Neural progenitor cell (in vitro differentiated cells): ENCODE measurements at places on chromosomes 12 and 14. TPM values are rescaled to one million over a fixed set of nuclear protein-coding genes. Genes with fewer than 3 reads are reported as not detected.

GRCh38 chr12:68739891-68740290 lies 6.1 kb upstream of the SLC35E3 start:
- H3K4me3 ChIP-seq = no peak overlapping the region
- no peak overlapping the region for H3K27ac ChIP-seq
- DNase-seq = no peak
- no peaks in the 10 kb centered on the region for H3K27me3 ChIP-seq
- H3K4me1 ChIP-seq = no peaks in the 10 kb centered on the region

DNA sequence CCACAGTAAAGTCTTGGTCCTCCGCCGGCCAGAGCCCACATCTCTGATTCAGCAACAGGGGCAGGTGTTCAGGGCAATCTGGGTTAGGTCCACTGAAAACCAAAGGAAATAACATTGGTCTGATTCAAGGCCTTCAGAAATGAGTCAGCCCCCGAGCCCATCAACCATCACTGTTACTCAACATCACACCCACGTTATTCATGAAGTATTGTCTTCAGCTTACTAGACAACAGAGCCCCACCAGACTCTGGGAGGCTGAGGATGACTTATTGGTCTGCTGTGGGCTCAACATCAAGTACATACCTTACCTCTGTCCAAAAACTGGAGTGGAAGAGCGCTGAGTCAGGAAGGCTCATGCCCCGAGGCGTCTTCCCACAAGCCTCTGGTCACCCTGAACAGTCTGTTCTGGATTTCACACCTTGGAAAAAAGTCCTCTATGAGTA lies 97.5 kb downstream of the ZFP36L1 start:
- no peak overlapping the region for H3K27ac ChIP-seq
- H3K4me3 ChIP-seq = no peak overlapping the region
- H3K27me3 ChIP-seq = no peaks in the 10 kb centered on the region
- peaks cover 21% of the 10 kb centered on the region for H3K4me1 ChIP-seq
- no peaks in the 10 kb centered on the region for H3K36me3 ChIP-seq

- H3K27ac ChIP-seq = peak overlapping the region; percentile 94
- H3K36me3 ChIP-seq = peaks cover 7% of the 10 kb centered on the region
- peak; percentile 27 for DNase-seq
- H3K27me3 ChIP-seq = no peaks in the 10 kb centered on the region
- peaks cover 44% of the 10 kb centered on the region for H3K4me1 ChIP-seq
Measured at GRCh38 chr12:53677800-53678148, 1.9 kb upstream of the ATP5MC2 start.

DNA sequence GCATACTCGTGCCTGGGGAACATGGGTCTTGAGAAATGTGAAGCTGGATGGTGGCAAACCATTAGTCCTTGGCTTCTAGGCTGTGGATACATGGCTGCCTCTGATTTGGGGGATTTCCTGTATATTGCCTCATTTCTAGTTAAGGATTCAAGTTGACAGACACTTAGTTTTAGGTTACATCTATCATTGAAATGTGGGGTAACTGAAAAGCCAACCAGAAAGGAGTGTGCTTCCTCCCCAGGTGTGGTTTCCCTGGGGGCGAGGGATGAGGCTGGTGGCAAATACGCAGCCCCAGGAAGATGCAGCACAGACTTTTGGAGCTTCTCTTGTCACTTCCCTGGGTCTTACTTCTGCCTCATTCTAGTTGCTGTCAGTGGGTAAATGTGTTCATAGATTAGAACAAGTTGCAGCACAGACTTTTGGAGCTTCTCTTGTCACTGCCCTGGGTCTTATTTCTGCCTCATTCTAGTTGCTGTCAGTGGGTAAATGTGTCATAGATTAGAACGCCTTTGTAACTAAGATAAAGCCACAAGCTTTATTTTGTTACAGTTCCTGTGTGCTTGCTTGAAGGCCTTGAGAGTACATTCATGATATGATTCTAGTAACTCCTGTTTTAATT lies 85.1 kb downstream of the BORCS5 start:
- no peak overlapping the region for H3K27ac ChIP-seq
- no peak for DNase-seq
- H3K4me1 ChIP-seq = no peaks in the 10 kb centered on the region
- H3K4me3 ChIP-seq = no peak overlapping the region

The ORAI1 gene
- 8.0 and 10.6 TPM in 2 replicates for total RNA-seq

DNA sequence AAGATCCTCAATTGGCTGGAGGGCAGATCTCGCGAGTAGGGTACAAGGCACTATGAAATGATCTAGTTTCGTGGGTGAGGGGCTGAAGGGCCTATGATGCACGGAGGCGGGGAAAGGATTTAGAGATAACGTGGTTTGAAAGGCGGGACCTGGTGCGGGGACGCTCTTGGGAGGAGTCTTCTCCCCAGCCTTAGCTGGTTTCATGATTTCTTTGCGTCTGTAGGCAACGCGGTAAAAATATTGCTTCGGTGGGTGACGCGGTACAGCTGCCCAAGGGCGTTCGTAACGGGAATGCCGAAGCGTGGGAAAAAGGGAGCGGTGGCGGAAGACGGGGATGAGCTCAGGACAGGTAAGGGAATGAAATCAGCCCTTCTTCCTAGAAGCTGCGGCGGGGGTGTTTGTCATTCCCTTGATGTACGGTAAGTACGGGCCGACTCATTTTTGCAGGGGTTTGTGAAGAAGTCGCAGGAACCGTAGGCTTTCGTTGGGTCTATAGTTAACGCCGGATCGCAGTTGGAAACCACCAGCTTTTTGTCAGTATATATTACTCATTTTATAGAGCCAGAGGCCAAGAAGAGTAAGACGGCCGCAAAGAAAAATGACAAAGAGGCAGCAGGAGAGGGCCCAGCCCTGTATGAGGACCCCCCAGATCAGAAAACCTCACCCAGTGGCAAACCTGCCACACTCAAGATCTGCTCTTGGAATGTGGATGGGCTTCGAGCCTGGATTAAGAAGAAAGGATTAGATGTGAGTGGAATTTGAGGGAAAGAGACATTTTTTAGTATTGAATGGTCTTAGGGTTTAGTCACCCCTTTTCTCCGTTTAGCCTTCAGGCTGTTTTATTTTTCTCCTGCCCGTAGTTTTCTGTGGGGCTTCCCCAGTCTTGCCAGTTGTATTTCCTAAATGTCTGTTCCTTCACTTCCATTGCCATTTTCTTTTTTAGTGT lies 602 bp downstream of the APEX1 start:
- H3K27ac ChIP-seq = peak overlapping the region; percentile 99
- peaks cover 9% of the 10 kb centered on the region for H3K4me1 ChIP-seq
- peak; percentile 86 for DNase-seq
- peaks cover 7% of the 10 kb centered on the region for H3K36me3 ChIP-seq
- peak overlapping the region; percentile 84 for H3K4me3 ChIP-seq

DNA sequence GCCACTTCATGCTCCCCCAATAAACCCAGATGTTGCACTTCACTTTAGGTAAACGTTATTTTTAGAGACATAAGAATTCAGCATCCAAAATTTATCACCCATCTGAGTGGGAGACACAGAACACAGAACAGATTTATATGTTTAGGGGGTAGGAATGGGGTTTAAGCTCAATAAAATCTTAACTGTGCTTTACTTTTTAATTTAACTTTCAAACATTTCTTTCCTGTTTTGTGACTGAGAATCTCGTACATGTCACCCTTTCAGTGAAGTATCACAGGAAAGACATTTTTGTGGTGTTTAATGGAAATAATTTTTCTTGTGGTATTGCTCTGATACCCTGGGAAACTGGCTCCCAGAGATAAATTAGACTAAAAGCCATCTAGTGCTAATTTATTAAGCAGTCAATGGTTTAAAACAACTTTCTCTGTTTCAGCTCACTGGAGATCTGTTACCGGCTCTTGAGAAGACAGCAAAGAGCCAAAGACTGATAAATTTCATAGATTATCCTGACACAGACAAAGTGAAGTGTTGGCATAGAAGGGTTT lies 148.0 kb upstream of the BMP4 start:
- no peak for DNase-seq
- H3K4me3 ChIP-seq = no peak overlapping the region
- H3K27me3 ChIP-seq = no peaks in the 10 kb centered on the region
- no peaks in the 10 kb centered on the region for H3K36me3 ChIP-seq
- H3K4me1 ChIP-seq = no peaks in the 10 kb centered on the region

DNA sequence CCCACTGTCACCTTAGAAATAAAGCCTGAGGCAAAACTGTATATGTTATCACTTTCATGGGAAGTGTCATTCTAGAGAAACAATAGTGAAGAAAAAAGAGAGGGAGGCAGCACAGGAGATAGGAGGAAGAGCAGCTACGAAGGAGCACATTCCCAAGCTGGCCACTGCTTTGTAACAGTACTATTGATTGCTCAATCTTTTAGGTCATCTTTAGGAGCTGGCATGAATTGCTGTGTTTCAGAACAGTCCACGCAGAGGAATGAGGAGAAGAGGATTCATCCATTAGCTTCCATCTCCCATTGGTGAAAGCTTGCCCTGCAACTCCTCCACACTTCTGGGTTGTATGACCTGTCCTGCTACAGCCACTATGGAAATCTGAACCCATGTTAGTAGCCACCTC lies 372.5 kb upstream of the DDHD1 start:
- H3K36me3 ChIP-seq = no peaks in the 10 kb centered on the region
- H3K4me1 ChIP-seq = peaks cover 14% of the 10 kb centered on the region

- DNase-seq = no peak
- H3K27ac ChIP-seq = no peak overlapping the region
- peaks cover 23% of the 10 kb centered on the region for H3K4me1 ChIP-seq
Measured at GRCh38 chr14:69625299-69626131, 14.1 kb downstream of the SUSD6 start.

DNA sequence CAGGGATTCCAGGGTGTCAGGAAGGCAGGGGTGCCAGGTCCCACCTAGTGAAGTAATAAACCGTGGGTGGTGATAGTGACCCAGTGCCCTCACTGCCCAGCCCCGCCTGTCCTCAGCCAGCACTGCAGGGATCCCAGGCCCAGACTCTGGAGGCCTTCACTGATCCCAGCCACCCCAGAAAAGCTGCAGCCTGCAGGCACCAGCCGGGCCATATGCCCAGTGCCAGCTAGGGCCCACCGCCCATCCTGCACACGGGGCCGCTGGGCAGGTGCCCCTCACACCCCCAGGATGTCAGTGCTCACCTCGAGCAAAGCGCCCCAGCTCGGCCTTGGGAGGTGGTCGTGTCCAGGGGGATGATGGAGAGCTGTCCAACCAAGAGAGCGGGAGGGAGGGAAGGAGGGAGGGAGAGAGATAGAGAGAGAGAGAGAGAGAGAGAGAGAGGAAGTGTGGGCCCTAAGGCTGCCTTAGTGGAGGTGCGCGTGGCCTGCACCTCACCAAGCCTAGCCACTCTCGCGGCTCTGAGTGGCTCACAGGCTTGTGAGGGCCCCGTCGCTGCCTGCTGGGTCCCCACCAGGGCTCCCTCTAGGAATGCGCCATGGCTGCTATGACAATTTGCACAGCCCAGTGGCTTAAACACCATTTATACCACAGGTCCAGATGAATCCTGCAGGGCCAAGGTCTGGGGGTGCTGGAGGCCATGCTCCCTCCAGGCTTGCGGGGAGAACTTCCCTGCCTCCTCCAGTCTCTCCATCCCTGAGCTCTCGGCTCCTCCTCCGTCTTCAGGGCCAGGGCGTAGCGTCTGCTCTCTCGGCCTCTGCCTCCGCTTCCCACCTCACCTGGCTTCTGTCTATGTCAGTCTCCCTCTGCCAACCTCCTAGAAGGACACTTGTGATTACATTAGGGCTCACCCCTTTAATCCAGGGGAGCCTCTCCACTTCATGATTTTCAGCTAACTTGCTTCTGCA lies 401.0 kb downstream of the TMEM121 start:
- H3K36me3 ChIP-seq = no peaks in the 10 kb centered on the region
- H3K4me3 ChIP-seq = no peak overlapping the region

- DNase-seq = no peak
- H3K4me1 ChIP-seq = peaks cover 11% of the 10 kb centered on the region
- H3K27ac ChIP-seq = no peak overlapping the region
- no peaks in the 10 kb centered on the region for H3K27me3 ChIP-seq
- no peaks in the 10 kb centered on the region for H3K36me3 ChIP-seq
Measured at GRCh38 chr12:89935850-89936249, 227.2 kb upstream of the ATP2B1 start.

DNA sequence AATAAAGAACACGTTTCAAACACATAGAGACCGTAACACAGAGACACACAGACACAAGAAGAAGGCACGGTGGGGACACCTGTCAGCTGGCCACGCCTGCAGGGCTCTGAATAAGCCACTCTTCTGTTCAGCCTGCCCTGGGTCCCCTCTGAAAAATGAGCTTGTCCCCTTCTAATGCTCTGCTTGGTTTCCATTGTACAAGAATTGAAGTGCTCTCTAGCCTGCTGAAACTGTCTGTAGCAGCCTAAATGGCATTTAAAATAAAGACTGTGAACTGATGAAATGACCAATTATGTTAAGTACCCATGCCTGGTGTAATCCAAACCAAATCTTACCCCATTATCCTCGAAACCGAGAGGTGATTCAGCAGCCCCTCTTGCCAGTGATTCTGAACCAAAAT lies 139.8 kb downstream of the FOXN3 start:
- DNase-seq = no peak
- H3K4me1 ChIP-seq = peaks cover 23% of the 10 kb centered on the region
- no peaks in the 10 kb centered on the region for H3K27me3 ChIP-seq
- no peaks in the 10 kb centered on the region for H3K36me3 ChIP-seq
- no peak overlapping the region for H3K4me3 ChIP-seq

The SMCO3 gene
- total RNA-seq = not detected in 2 replicates
